Left lobe of liver (tissue), 2 donors: ENCODE measurements at places on chromosomes 16 and 17. TPM values are rescaled to one million over a fixed set of nuclear protein-coding genes. Genes with fewer than 3 reads are reported as not detected.
A peak's percentile ranks its signal among the peaks of the same experiment; 100 is the strongest.

The HOXB4 gene
- total RNA-seq, result 1.1 TPM

DNA sequence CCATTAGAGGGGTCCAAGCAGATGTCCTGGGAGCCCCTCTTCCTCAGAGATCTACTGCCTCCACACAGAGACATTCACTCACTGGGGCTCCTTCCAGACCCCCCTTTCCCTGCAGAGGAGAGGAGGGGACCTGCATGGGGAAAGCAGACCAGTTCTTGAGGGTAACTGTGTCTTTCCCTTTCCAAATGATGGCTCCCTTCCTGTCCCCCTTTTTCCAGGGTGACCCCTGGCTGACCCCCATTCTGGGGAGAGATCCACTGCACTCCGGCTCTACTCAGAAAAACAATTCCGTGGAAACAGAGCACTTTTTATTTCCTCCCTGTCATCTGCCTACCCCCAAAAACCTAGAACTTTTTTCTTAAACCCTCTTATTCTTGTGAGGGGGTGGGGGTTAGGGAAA, 6.4 kb downstream of the CACNA1G start:
- no peak for DNase-seq

The DNAI2 gene
- total RNA-seq, result not detected

- DNase-seq, result no peak
Measured at GRCh38 chr17:59093702-59094231, 12.9 kb downstream of the TRIM37 start.

The TOM1L1 gene
- total RNA-seq, result 55.8 TPM

DNA sequence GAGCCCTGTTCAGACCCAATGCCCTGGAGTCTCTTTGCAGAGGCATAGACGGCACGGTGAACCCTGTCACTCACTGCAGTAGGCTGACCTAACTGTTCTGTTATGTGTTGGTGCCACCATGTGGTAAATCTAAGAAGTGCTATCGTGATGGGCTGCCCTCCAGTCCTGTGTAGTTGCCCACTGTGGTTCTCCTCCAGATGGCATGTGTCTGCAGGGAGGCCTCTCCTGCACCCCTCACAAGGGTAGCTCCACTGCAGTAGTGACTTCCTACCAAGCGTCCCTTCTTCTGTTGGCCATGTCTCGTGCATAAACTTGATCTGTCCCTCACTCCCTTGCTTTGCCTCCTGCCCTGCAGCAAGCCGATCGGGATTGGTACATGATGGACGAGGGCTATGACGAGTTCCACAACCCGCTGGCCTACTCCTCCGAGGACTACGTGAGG, 5.8 kb downstream of the DHX38 start:
- DNase-seq, result peak; percentile 59

The KATNB1 gene
- total RNA-seq, result 8.7 TPM

The CSH1 gene
- total RNA-seq, result not detected

DNA sequence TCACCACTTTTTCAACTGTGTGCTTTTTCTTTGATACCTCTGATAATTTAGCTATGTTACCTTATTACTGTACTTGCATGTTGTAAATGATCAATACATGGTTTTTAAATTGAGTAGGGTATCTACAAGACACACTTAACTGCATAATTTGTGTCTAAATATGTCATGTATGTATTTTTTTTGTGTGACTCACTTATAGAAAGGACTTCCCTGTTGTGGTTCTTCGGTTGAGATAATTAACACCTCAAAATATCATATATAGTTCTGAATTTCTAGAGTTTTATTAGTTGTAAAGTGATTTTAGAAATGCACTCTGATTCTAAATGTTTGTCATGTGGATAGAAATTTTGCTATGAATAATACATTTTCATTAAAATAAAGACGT, 14.5 kb upstream of the KRT222 start:
- DNase-seq, result no peak

DNA sequence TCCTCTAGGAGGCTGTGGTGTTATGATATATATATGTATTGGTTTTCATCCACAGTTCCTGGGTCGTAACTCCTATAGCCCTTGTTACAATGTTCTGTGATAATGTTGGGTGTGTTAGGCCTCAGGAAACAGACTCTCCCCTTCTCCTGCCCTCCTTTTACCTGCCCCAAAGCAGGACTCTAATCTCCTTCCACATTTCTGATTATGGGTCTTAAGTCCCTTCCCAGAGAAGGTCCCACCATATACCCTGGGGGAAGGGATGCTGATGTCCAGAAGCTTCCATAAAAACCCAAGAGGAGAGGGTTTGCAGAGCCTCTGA, 450 bp upstream of the C1QBP start:
- DNase-seq, result no peak

- peak; percentile 79 for DNase-seq
Measured at GRCh38 chr17:62597920-62598319, 29.6 kb upstream of the MRC2 start.

GRCh38 chr17:63529711-63530556, 6.8 kb downstream of the KCNH6 start:
- no peak for DNase-seq

DNA sequence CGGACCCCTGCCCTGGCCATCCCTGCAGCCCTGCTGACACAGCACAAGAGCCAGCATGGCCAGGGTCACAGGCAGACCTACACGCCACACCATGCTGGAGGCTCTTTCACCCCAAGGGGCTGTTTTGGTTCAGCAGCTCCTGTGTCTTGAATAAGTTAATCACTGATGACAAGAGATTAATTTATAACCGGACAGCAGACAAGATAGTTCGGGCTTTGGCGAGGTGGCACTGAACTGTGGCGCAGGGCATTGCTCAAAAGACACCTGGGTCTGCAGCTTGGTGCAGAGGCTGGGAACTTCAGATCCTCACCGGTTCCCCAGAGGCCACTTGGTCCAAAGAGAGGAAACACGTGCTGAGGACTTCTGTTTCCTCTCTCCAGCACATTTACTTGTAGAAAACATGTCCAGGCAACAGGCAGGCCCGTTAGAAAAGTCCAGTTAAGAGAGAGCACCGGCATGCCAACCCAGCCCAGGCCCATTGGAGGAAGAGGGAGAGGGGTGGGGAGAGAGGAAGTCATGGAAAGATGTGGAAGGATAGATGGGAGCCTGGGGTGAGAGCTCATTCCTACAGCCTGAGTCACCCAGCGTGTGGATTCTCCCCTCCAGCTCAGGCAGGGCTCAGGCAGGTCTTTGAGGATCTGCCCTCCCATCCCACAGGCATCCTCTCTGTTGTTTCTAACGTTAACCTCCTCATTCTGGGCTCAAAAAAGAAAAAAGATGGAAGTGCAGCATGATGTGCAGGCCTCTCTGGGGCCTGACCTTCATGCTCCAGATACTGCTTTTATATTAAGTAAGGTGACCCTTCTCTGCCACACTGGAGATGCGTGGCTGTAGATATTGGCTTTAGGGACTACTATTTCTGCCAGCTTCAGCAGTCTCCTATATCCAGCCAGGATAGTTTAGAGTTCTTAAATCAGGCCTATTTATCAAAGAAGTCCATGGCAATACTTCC, 80.0 kb upstream of the HNF1B start:
- no peak for DNase-seq

The OR2C1 gene
- not detected for total RNA-seq

GRCh38 chr16:88469615-88470395, 16.7 kb downstream of the ZFPM1 start:
- DNase-seq, result no peak

GRCh38 chr17:8685381-8685780, 54.9 kb upstream of the MYH10 start:
- DNase-seq, result no peak

GRCh38 chr17:28188841-28189263, 130.1 kb upstream of the TMEM97 start:
- no peak for DNase-seq

The TLCD3B gene
- 0.13 TPM for total RNA-seq

The PPP1R27 gene
- not detected for total RNA-seq

GRCh38 chr17:17084941-17085340, 42.7 kb downstream of the MPRIP start:
- DNase-seq, result no peak

DNA sequence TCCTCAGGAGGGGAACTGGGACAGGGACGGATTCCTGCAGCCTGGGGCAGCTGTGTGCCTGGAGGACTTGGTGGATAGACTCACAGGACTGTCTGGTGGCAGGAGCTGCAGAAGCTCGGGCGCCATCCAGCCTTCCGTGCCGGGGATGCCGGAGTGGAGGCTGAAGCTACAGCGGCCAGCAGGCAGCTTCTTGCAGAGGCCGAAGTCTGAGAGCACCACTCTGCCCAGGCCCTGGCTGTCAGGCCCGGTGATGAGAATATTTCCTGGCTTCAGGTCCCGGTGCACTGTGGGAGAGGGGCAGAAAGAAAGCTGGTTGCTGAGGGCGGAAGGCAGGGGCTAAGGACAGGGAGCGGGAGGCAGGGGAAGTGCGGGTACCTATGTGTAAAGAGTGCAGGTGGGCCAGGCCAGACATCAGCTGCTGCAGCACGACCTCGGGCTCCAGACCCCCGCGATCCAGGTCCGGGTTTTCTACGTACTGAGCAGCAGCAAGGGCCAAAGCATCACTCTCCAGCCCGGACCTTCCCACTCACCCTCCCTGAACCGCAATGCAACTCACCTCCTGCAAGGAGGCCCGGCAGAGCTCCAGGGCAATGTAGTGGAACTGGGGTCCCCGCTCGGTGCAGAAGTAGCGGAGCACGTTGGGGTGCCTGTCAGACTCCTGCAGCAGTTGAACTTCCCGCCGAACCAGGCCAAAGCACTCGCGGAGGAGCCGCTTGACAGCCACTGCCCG, 16.1 kb downstream of the PLK1 start:
- no peak for DNase-seq

The ADGRG3 gene
- total RNA-seq, result 0.43 TPM

GRCh38 chr17:56756536-56756935, 77.2 kb downstream of the C17orf67 start:
- no peak for DNase-seq

- DNase-seq, result no peak
Measured at GRCh38 chr17:73759734-73760438, 115.6 kb upstream of the SDK2 start.

- DNase-seq, result no peak
Measured at GRCh38 chr16:3317315-3317999, 12.2 kb downstream of the ZNF75A start.

DNA sequence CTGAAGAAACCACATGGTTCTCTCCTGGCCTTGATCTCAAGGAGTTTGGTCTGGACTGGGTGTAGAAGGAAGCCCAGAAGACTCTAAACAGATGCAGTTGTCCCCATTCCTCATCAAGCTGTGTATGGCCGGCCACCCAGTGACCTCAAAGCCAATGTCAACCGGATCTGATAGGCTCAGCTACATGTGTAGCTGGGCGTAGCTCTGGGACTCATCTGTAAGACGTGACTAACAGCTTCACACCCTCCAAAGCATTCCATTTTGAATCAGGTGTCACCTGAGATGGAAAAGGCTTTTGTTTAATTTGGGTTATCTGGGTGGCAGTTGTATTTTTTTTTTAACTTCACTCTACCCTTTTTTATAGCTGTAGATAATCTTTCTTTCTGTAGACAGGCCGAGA, 130.4 kb downstream of the ABCC12 start:
- no peak for DNase-seq

The CCDC40 gene
- total RNA-seq, result 6.8 TPM

The MEOX1 gene
- not detected for total RNA-seq

DNA sequence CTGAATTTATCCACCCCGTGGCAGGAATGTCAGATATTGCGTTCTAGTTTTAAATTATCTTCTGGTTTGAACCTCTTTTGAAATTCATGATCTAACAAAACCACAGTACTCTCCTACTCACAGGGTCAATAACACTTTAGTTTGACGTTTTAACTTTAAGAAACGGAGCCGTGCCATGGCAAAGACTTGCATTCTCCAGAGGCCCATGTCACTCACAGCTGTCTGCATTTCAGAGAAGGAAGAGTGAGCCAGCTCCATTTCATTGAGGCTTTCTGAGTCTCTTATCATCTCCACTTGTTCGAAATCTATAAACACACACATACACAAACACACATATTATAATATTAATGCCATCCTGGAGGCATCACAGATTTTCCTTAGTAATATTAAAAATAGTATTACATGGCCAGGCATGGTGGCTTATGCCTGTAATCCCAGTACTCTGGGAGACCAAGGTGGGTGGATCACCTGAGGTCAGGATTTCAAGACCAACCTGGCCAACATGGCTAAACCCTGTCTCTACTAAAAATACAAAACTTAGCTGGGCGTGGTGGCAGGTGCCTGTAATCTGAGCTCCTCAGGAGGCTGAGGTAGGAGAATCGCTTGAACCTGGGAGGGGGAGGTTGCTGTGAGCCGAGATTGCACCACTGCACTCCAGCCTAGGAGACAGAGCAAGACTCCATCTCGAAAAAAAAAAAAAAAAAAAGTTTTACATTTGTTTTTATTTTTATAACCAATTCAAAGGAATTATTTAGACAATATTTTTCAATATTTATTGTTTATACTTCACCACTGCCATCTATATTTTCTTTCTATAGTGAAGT, 35.6 kb downstream of the ABCA6 start:
- DNase-seq, result no peak

- no peak for DNase-seq
Measured at GRCh38 chr16:81486540-81487061, 42.0 kb downstream of the CMIP start.

The CDK5R1 gene
- total RNA-seq, result 0.68 TPM

- no peak for DNase-seq
Measured at GRCh38 chr17:77346765-77347164, 206.0 kb downstream of the SEC14L1 start.

The BCAR1 gene
- total RNA-seq, result 39.2 TPM

DNA sequence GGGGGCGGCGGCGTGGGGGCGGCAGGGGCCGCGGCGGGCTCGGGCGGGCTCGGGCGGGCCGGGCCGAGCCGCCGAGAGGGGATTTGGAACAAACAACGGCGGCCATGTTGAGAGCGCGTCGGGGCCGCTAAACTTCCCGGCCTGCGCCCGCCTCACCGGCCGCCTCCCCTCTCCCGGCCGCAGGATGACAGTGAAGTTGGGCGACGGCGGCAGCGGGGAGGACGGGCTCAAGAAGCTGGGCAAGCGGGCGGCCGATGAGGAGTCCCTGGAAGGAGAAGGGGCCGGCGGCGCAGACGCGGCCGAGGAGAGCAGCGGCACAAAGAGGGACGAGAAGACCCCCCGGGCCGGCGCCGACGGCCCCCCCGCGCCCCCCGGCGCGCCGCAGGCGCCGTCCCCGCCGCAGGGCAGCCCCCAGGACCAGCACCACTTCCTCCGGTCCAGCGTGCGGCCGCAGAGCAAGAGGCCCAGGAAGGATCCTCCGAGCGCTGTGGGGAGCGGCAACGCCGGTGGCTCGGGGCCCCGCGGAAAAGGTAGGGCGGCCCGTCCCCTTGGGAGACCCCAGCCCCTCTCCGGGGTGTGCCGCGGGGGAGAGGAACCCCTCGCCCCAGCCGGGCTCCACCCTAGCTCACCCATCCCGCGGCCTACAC, 2.4 kb downstream of the CRAMP1 start:
- no peak for DNase-seq

GRCh38 chr17:57870283-57870635, 20.4 kb upstream of the MRPS23 start:
- no peak for DNase-seq

The C17orf50 gene
- total RNA-seq, result not detected

The SPATA22 gene
- not detected for total RNA-seq
